Placental epithelial cell (primary cell): ENCODE measurements at places on chromosomes 2 and 18. TPM values are rescaled to one million over a fixed set of nuclear protein-coding genes. Genes with fewer than 3 reads are reported as not detected.

ECEL1 gene
- total RNA-seq, result not detected in 2 replicates

SCTR gene
- total RNA-seq, result not detected in 2 replicates

TSPYL6 gene
- not detected in 2 replicates for total RNA-seq

CRYGD gene
- not detected in 2 replicates for total RNA-seq

POTEE gene
- not detected in 2 replicates for total RNA-seq

LAMA1 gene
- total RNA-seq, result 2.0 and 5.5 TPM in 2 replicates

CTAGE1 gene
- total RNA-seq, result 0.22 TPM in 1 of 2 replicates, not detected in the other
